ENCODE measurements at places on chromosomes 1 and 21.

- no peak for DNase-seq
These were observed 28.1 kb downstream of the VANGL1 start for GRCh38 chr1:115669886-115670285.

DNA sequence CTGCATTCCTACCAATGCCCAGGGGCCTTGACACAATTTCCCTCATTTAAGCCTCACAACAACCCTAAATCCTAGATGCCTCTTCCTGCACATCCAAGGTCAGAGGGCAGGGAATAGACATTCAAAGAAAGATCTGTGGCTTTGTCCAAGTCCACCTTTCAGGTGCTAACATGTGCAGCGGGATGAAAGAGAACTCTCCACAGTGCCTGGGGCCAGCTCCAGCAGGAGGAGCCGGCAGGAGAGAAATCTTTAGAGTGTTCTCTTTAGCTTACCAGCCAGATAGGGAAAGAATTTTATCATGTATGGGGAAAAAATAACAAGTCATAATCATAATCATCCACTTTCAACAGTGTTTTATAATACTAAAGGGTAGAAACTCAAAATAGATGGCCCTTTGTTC, 319.7 kb downstream of the MATN1 start:
- no peak for DNase-seq

- no peak for DNase-seq
These were observed 451.2 kb downstream of the USP25 start for GRCh38 chr21:16181018-16181417.

DNA sequence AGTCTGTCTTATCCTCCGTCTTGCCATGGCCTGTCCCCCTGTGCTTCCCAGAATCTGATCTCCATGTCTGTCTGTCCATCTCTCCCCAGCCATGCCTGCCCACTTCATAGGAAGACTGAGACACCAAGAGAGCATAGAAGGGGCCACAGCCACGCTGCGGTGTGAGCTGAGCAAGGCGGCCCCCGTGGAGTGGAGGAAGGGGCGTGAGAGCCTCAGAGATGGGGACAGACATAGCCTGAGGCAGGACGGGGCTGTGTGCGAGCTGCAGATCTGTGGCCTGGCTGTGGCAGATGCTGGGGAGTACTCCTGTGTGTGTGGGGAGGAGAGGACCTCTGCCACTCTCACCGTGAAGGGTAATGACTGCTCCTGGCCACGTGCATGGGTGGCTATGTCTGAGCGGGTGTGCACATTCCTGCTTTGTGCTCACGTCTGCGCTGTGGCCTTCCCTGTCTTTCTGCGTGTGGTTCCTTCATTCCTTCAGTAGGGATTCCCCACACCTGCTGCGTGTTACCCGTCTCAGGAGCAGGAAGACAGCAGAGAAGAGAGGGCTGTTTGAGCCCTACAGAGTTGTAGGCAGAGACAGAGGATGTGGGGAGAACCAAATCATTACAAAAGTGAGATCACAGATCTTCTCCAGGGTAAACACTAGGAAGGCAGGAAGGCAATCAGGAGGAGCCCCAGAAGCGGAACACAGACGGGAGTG, 80.8 kb downstream of the OBSCN start:
- DNase-seq = no peak

- no peak for DNase-seq
These were observed 511 bp upstream of the RABGAP1L start for GRCh38 chr1:174158767-174159251.

- no peak for DNase-seq
These were observed 4.4 kb downstream of the CHIT1 start for GRCh38 chr1:203225071-203225470.
